ENCODE measurements at places on chromosomes 11 and 22.

GRCh38 chr11:71263386-71263785 is 11.0 kb upstream of the SHANK2 start:
- no peak for DNase-seq

DNA sequence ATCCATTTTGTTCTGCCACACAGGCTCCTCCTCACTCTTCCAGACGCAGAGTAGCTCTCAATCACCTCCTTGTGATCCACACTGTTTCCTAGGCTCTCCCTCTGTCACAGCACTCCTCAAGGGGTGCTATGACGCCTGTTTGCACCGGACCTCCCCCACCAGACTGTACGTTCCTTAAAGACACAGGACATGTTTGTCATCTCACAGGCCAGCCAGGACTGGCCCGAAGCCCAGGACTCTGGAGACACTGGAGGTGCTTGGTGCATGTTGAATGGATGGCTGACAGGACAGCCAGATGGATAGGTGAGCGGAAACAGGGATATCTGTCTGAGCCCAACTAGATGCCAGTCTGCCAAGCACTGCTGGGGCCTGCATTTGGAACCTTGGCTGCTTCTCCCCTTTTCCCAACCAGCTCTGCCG is 13.6 kb downstream of the PLA2G6 start:
- DNase-seq, result no peak

GRCh38 chr11:8025816-8026215 is 38.7 kb downstream of the EIF3F start:
- no peak for DNase-seq

DNA sequence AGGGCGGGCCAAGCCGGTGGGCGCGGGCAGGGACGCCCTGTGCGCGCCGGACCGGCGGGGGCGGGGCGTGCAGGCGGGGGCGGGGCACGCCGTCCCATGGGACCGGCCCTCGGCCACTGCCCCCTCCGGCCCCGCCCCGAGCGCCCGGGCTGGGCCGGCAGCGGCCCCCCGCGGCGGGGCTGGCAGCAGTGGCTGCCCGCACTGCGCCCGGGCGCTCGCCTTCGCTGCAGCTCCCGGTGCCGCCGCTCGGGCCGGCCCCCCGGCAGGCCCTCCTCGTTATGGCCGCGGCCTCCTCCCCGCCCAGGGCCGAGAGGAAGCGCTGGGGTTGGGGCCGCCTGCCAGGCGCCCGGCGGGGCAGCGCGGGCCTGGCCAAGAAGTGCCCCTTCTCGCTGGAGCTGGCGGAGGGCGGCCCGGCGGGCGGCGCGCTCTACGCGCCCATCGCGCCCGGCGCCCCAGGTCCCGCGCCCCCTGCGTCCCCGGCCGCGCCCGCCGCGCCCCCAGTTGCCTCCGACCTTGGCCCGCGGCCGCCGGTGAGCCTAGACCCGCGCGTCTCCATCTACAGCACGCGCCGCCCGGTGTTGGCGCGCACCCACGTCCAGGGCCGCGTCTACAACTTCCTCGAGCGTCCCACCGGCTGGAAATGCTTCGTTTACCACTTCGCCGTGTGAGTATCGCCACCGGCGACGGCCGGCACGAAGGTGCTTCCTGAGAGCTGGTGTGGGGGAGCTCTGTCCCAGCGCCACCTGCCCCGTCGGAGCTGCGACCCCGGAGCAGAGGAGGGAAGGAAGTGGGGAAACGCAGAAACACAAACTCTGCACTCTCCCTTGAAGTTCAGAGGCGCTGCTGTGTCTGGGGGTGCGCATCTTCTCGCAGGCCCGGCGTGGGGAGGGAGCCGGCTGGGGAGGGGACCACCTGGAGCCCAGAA is at the start of gene KCNQ1:
TSS of gene KCNQ1 (plus strand) at position 188 of the 925 bp plus-strand sequence. CDS start at position 279, 91 bp downstream.
- DNase-seq, result peak; percentile 58

- DNase-seq, result no peak
Observed at GRCh38 chr11:125085301-125086081, 22.4 kb downstream of the SLC37A2 start.

GRCh38 chr11:9046481-9046880 is 42.7 kb upstream of the NRIP3 start:
- DNase-seq, result no peak

GRCh38 chr11:20163783-20164481 is 3.7 kb upstream of the DBX1 start:
- DNase-seq, result no peak

GRCh38 chr11:35629914-35630313 is 11.7 kb downstream of the FJX1 start:
- no peak for DNase-seq

DNA sequence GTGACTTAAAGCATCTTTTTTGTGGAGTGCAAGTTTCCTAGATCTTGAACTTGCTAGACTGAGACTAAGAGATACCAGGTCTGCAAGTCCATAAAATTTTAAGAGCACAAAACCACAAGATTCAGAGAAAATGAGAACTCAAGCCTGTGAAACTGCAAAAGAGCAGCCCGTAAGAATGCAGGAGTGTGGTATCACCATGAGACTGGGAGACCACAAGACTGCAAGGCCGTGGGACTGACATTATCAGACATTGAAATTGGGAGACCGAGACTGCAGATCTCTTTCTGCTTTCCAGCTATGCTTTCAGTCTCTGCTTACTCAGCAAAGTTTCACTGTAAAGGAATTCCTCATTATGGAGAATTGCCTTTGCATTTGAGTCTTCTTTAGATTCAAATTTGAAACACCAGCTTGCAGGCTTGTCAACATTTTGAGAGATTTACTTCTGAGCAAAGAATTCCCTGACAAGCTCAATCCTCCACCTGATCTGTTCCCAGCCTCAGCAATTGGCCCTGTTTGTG is 621.2 kb downstream of the KCNA4 start:
- no peak for DNase-seq

DNA sequence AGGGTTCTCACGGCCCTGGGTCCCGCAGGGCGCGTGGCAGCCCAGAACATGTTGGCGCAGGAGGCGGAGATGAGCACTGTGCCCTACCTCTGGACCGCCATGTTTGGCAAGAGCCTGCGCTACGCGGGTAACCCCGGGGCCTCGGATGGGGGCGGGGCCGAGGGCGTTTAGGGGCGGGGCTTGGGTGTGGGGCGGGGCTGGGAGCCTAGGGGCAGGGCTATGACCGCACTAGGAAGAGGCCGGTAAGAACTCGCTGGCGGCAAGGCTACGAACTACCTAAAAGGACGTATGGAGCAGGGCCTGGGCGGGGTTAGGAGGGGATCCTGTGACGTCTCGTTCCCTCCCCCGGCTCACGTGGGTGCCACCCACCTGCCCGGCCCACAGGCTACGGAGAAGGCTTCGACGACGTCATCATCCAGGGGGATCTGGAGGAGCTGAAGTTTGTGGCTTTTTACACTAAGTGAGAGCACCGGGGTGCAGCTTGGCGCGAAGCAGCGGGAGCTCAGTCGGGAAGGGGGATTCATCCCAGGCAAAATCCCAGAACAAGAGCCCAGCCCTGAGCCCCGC is 2.8 kb upstream of the LZTR1 start:
- DNase-seq, result peak; percentile 82

GRCh38 chr22:27874185-27874584 is 44.9 kb downstream of the PITPNB start:
- no peak for DNase-seq

DNA sequence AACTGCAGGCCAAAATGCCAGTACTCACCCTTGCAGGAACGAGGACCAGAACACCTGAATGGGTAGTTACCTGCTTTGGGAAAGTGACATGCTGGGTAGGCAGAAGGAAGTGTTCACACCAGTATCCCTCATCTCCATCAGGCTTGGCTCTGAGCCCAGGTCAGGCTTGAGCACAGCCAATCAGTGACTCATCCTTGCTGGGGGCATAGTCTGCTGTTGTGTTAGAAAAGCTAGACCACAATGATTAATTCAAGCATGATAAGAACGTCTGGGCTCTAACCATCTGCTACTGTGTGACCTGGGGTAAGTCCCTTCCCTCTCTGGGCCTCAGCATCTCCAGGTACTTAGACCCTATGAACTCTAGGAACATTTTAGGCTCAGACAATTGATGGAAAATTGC is 450.4 kb downstream of the MIAT start:
- no peak for DNase-seq

GRCh38 chr11:2393941-2394817 is 6.4 kb upstream of the TSSC4 start:
- DNase-seq, result no peak

DNA sequence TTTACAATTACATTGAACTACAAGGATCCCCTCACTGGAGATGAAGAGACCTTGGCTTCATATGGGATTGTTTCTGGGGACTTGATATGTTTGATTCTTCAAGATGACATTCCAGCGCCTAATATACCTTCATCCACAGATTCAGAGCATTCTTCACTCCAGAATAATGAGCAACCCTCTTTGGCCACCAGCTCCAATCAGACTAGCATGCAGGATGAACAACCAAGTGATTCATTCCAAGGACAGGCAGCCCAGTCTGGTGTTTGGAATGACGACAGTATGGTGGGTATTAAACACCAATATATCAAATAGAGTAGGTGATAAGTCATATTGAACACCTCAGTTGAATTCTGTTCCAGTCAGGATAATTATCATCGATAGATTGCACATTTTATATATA is 4.4 kb downstream of the FBXO7 start:
- DNase-seq, result no peak

DNA sequence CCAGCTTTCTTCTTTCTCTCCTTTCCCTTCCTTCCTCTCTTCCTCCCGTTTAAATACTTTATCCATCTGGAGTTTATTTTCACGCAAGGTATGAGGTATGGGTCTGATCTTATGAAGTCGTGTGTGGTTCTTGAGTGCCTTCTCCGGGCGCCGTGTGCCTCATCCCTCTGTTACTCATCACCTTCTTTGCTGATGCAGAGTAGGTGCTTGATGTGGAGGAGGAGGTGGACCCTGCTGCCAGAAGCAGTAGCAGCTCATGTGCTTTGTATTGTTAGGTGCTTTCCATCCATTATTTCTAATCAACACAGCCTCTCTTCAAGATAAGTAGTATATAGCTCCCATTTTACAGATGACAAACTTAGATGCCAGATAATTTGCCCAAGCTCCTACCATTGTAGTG is 47.0 kb downstream of the TNRC6B start:
- no peak for DNase-seq

DNA sequence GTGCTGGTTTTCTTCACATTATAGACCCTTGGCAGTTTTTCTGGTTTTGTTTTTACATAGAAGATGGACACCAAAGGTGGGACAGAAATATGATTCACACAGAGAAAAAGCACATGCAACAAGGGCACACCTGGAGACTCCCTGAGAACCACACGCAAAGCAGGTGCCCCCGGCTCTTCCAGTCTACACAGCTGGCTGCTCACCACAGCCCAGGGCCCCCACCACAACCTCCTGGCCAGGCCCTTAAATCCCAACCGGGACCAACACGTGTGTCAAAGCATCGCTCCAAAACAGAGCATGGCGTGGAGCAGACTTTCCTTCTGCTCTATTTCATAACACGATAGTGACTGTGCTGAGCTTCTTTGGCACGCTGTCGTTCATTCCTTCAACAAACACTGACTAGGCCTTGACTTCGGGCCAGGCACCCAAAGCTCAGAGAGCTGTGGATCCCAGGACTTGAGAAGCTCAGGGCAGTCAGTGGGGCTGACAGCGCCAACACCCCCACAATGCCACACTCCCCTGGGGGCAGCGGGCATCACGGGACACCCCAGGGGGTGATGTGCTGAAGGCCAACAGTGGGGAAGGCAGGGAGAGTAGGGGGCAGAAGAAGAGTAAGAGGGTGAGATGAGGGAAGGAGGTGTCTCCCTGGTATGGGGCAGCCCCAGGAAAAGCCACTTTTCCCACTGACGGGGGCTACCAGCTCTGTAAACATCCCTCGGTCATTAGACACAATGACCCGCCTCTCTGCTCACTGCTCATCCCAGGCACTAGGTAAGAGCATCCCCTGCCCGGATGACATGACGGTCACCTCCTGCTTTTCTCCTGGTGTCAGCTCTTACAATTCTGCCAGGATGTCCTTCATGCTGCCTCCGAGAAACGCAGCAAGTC is 26.0 kb downstream of the CELSR1 start:
- no peak for DNase-seq

DNA sequence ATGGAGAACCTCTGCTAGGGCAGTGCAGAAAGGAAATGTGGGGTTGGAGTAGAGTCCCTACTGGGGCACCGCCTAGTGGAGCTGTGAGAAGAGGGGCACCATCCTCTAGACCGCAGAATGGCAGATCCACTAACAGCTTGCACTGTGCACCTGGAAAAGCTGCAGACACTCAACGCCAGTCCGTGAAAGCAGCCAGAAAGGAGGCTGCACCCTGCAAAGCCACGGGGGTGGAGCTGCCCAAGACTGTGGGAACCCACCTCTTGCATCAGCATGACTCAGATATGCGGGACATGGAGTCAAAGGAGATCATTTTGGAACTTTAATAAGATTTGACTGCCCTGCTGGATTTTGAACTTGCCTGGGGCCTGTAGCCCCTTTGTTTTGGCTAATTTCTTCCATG is 8.7 kb downstream of the TSKU start:
- no peak for DNase-seq

DNA sequence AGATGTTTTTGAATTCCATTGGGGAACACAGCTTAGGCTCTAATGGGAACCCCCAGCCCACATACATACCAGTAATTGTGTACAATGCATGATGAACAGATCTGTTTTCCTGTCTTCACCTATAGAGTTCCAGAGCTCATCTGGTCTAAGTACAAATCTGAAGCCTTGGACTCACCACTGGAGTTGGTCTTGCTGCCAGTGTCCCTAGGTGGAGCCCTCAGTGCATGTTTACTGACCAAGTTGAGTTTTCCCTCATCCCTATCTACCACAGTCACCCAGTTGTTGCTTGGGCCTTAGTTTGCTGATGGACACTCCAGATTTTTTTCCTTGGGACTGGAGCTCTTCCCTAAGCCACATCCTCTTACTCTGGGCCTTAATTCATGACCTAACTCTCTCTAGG is 159.2 kb upstream of the DDI1 start:
- no peak for DNase-seq

GRCh38 chr22:19629331-19629719 is 85.0 kb upstream of the SEPTIN5 start:
- DNase-seq, result no peak

- no peak for DNase-seq
Observed at GRCh38 chr22:28441720-28442263, 237.8 kb downstream of the TTC28 start.

GRCh38 chr22:43734370-43735150 is 77.5 kb downstream of the EFCAB6 start:
- no peak for DNase-seq

DNA sequence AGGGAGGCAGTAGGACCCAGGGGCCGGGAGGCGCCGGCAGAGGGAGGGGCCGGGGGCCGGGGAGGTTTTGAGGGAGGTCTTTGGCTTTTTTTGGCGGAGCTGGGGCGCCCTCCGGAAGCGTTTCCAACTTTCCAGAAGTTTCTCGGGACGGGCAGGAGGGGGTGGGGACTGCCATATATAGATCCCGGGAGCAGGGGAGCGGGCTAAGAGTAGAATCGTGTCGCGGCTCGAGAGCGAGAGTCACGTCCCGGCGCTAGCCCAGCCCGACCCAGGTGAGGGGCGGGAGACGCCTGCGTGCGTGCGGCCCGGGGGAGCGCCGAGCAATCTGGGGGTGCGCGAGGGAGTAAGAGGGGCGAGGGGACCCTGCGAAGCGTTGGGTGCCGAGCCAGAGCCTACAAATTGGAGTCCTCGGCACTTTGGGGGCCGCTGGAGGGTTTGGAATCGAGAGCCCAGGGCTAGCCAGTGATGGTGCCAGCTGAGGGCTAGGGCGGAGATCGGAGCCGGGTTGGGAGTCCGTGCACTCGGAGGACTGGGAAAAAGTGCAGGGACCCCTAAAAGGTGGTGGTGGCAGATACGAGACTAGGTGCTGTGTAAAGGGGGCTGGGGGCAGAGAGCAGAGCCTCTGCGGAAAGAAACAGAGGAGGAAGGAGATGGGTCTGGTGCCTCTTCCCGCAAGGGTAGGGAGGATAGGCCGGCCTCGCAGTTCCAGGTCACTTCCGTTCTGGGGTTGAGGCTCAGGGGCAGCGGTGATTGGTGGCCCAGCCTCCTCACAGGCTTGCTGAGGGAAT is at the start of gene SERPINH1:
TSS of gene SERPINH1 (plus strand) at position 206 of the 788 bp plus-strand sequence. CDS start 4,097 bp downstream, outside the sequence.
- DNase-seq, result peak; percentile 80

- DNase-seq, result no peak
Observed at GRCh38 chr11:10990160-10990559, 132.3 kb upstream of the ZBED5 start.

Data from activated T-cell treated with anti-CD3 and anti-CD28 coated beads, Interleukin-2, amount 50 U/mL, for 48 hours (primary cell).